NCI-H2081 (cell line): ENCODE measurements at places on chromosomes 13 and 19.
A peak's percentile ranks its signal among the peaks of the same experiment; 100 is the strongest.

DNA sequence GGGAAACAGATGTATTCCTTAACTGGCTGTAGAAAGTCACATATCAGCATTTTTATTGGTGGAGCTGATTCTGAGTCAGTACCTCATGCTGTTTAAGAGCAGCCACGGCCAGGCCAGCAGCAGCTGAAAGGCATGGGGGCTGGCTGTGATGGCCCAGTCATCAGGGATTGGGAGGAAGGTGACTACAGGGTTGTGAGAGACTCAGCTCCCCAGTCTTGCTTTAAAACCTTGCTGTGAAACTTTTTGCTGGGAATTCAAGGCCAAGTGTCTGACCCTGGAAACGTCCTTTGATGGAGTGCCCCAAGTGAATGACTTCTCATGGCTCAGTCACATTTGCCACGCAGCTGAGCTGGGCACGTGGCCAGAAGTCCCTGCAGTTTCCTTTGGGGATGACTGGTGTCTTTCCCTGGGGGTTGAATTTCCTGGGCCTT, 39.1 kb upstream of the RNF113B start:
- DNase-seq, result peak; percentile 67

DNA sequence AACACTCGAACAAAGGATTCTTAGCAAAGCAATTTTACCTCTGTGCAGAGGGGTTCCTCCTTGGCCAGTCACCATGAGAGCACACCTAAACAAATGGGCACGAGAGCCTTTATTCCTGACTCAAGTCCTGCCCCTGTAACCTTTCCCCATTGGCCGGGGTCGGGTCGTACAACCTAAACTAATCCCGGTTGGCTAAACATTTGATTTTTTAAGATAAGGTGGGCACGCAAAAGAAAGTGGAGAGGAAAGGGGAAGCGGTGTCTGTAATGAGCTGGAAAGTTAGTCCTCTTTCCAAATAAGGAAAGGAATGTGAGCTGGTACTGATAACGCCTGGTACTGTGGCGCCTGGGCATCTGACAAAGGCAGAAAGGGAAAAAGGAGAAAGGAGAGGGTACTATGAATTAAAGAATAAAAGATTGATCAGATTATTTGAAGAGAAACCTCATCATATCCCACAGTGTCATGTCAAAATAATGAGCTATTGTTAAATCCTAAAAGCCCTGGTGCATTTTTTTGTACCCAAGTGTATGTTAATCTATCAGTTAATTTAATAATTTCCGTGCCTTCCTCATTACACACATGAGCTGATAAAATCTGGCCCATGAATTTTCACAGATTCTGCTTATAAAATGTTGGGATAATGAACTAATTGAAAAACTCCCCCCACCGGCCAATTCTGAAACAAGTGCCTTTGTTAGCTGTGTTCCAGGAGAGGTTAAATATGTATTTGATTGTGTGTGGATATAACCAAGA, 335.7 kb downstream of the RFC3 start:
- no peak for DNase-seq

- DNase-seq, result no peak
Observed at GRCh38 chr13:70188567-70188966, 80.3 kb upstream of the KLHL1 start.

GRCh38 chr19:40381321-40381720, 8.7 kb downstream of the HIPK4 start:
- no peak for DNase-seq
